ENCODE measurements at places on chromosomes 1 and 21.

DNA sequence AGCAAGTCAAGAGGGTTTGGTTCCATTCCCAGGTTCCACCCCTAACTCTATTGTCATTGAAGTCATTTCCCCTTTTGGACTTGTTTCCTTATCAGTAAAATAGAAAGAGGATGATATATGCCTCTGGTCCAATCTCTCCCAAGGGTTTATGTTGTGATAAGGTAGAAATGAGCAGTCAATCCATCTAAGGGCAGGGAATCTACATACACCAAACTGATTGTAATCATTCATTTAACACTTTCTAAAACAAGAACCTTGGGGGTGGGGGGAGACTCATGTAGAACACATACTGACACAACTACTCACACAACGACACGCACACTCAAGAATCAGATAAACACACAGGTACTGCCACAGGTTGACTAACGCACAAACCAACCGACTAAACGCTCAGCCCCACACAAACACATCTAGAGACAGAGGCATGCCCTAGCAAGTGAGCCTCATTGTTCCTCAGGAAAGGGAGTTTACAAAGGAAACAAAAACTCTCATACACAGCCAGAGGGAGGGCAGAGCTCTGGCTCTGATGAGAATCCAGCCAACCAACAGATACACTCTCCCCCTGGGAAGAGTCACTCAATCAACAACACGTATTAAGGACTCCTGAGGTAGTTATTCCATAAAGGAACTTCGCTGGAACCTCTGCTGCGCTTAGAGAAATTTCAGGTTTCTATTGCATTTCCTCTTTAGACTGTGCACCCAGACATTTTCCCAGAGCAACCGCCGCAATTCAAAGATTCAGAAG is 1.0 kb downstream of the F11R start:
- no peaks in the 10 kb centered on the region for H3K27me3 ChIP-seq
- peak overlapping the region; percentile 50 for H3K4me3 ChIP-seq
- no peaks in the 10 kb centered on the region for H3K36me3 ChIP-seq

- H3K27me3 ChIP-seq, result no peaks in the 10 kb centered on the region
- DNase-seq, result no peak
- no peaks in the 10 kb centered on the region for H3K36me3 ChIP-seq
- H3K27ac ChIP-seq, result no peak overlapping the region
- no peak overlapping the region for H3K4me3 ChIP-seq
Observed at GRCh38 chr1:40848530-40849189, 13.5 kb downstream of the CITED4 start.

- no peak overlapping the region for H3K27ac ChIP-seq
- H3K4me1 ChIP-seq, result no peaks in the 10 kb centered on the region
- no peak overlapping the region for H3K4me3 ChIP-seq
- DNase-seq, result no peak
- no peaks in the 10 kb centered on the region for H3K27me3 ChIP-seq
- H3K36me3 ChIP-seq, result no peaks in the 10 kb centered on the region
Observed at GRCh38 chr1:186214791-186215190, 160.3 kb downstream of the TPR start.

GRCh38 chr1:89911191-89911991 is 83.5 kb upstream of the ZNF326 start:
- H3K27ac ChIP-seq, result no peak overlapping the region
- H3K36me3 ChIP-seq, result no peaks in the 10 kb centered on the region
- no peak overlapping the region for H3K4me3 ChIP-seq
- H3K4me1 ChIP-seq, result peaks cover 16% of the 10 kb centered on the region
- H3K27me3 ChIP-seq, result no peaks in the 10 kb centered on the region
- DNase-seq, result no peak

DNA sequence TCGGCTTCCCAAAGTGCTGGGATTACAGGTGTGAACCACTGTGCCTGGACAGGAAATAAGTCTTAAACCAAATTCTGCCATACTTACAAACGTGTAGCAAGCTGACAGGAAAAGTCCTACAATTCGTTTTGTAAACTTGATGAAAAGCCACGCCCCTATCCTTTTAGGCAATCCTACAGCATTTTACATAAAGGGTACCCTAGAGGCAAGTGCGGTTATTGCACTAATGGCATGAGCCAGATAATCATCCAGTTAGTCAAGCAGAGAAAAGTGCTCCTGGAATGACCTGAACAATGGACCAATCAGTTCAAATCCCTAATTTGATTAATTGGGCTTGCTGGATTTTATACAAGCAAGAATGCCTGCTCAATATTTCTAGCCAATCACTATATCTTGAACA is 338.2 kb downstream of the KIF26B start:
- no peaks in the 10 kb centered on the region for H3K36me3 ChIP-seq
- H3K4me3 ChIP-seq, result no peak overlapping the region

DNA sequence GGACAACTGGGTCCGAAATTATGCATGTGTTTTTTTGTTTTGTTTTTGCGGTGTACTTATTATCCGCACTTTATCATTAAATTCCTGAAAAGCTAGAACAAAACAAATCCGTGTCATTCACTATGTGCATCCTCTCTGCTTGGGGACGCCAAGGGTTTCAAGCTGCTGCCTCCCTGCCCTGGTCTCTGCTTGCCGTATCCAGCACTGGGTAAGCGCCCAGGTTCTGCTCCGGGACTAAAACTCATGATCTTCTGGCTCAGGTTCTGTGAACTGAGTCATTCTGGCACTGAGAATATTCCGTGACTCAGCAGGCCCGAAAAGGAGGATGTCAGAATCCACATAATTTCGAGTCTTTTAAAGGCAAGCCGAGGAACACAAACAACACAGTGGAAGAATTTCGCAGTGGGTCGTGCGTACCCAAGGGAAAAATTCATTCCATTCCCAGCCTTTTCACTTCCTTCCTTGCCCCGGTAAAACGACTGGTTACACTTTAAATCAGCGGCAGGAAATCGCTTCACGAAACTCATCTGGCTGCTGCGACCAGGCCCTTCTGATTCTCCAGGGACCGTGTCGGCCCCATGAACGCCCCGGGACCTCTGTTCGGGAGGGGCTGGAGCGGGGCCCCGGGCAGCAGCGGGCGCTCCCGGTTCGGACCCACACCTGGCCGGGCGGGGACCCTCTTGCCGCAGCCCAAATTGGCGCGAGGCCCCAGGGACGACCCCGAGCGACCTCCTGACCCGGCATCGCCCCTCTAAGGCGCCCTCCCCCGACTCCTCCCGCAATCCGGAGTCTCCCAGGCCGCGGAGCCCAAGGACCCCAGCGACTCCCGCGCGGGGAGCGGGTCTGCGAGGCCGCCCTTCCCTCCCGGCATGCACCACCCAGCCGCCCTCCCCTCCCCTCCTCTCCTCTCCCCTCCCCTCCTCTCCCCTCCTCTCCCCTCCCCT is 746 bp upstream of the LAMC1 start:
- H3K27me3 ChIP-seq, result peaks cover 30% of the 10 kb centered on the region
- no peaks in the 10 kb centered on the region for H3K36me3 ChIP-seq
- no peak overlapping the region for H3K27ac ChIP-seq

DNA sequence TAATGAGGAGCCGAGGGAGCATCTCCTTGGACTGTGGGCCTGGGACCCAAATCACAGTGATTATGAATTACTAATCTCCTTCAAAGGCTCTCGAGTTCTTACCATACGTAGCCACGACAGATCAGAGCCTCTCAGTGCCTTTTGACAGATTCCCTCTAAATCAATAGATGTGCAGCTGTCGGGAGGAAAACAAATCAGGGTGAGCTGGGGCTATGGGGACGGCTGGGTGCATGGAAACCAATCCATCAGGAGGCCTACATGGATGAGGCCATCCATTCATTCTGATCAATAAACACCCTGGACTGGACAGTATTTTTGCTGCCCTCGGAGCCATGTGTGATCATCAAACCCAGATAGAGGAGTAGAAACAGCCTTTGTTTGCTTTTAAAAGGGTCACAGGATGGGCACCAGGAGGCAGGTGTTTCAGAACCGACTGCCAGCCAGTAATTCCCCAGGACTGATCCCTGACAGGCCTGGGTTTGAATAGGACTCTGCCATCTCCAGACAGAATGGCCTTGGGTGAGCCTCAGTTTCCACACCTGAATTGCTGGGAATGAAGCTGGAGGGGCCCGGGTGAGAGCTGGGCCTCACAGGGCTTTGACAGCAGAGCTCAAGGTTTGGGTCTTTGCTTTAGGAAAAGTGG is 532.8 kb downstream of the MATN1 start:
- H3K27ac ChIP-seq, result peak overlapping the region; percentile 24
- no peaks in the 10 kb centered on the region for H3K36me3 ChIP-seq
- no peak for DNase-seq

DNA sequence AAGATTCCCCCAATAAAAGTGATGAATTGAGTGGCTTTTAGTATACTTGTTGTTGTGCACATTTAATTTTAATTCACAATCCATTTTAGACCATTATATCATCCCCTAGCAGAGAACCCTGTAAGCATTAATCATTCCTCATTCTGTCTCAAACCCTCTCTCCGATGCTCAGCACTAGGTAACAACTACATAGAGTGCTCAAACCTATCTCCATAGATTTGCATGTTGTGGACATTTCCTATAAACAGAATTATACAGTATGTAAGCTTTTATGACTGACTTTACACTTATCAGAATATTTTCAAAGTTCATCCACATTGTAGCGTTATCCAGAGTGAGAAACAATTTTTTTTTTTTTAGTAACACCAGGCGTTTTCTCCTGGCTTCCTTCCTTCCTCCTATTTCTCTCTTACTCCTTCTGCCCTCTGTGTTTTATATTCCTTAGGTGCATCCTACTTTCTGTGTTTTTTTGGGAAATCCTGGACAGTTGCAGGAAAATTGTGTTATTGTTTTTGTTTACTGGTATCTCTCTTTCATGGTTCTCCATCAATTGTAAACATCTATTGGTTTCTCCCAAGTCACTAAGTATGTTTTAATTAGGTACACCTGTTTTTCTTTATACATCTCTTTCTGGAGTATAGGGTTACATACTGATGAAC is 1528.0 kb upstream of the TPTE start:
- H3K36me3 ChIP-seq, result no peaks in the 10 kb centered on the region
- no peak overlapping the region for H3K27ac ChIP-seq
- no peaks in the 10 kb centered on the region for H3K4me1 ChIP-seq

DNA sequence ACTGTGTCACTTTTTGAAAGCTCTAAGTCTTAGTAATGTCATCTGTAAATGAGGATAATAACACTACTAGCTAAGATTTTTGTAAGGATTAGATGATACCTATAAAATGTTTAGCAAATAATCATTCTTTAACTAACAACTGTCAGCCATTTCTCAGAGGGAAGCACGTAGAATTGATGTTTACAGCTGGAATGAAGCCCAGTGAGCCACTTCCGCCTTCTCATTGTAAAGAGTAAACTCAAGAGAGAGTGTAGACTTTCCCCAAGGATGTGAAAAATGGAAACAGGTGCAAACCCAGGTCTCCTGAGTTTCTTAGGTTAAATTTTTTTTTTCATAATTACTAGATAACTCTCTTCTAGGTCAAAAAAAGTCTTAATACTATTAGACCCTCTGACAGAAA is 4.9 kb downstream of the GREM2 start:
- no peak for DNase-seq
- H3K27me3 ChIP-seq, result no peaks in the 10 kb centered on the region
- no peak overlapping the region for H3K27ac ChIP-seq
- no peak overlapping the region for H3K4me3 ChIP-seq
- H3K4me1 ChIP-seq, result peaks cover 24% of the 10 kb centered on the region

GRCh38 chr1:47931395-47931794 is 65.8 kb downstream of the TRABD2B start:
- no peaks in the 10 kb centered on the region for H3K36me3 ChIP-seq
- no peaks in the 10 kb centered on the region for H3K4me1 ChIP-seq
- H3K27me3 ChIP-seq, result no peaks in the 10 kb centered on the region
- no peak overlapping the region for H3K27ac ChIP-seq
- no peak overlapping the region for H3K4me3 ChIP-seq

- no peak overlapping the region for H3K4me3 ChIP-seq
- peak; percentile 39 for DNase-seq
- peaks cover 14% of the 10 kb centered on the region for H3K4me1 ChIP-seq
- H3K36me3 ChIP-seq, result no peaks in the 10 kb centered on the region
- peak overlapping the region; percentile 26 for H3K27ac ChIP-seq
Observed at GRCh38 chr1:59146651-59147358, 150.1 kb upstream of the FGGY start.

- peaks cover 7% of the 10 kb centered on the region for H3K36me3 ChIP-seq
- H3K27me3 ChIP-seq, result no peaks in the 10 kb centered on the region
- no peak for DNase-seq
- peak overlapping the region; percentile 58 for H3K4me3 ChIP-seq
Observed at GRCh38 chr1:150148837-150149270, 862 bp upstream of the PLEKHO1 start.

DNA sequence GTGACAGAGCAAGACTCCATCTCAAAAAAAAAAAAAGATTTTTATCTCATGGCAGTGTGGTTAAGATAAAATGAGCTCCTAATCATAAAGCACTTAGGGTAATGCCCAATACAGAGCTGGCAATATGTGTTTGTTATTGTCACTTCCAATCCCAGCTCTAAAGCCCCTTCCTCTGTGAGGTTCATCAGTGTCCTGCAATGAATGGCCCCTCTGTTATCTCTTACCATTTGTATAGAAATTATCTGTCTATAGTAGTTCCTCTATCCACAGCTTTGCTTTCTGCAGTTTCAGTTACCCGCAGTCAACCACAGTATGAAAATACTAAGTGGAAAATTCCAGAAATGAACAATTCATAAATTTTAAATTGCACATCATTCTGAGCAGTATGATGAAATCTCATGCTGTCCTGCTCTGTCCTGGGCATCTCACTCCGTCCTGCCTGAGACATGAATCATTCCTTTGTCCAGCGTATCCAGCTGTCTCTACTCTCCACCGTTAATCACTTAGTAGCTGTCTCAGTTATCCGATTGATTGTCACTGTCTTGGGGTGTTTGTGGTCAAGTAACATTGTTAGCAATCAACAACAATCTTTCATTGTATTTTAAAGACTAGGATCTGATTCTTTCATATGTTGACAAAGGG is 50.2 kb upstream of the DNAH14 start:
- no peak overlapping the region for H3K27ac ChIP-seq
- H3K36me3 ChIP-seq, result no peaks in the 10 kb centered on the region
- no peaks in the 10 kb centered on the region for H3K4me1 ChIP-seq
- DNase-seq, result no peak
- no peaks in the 10 kb centered on the region for H3K27me3 ChIP-seq

DNA sequence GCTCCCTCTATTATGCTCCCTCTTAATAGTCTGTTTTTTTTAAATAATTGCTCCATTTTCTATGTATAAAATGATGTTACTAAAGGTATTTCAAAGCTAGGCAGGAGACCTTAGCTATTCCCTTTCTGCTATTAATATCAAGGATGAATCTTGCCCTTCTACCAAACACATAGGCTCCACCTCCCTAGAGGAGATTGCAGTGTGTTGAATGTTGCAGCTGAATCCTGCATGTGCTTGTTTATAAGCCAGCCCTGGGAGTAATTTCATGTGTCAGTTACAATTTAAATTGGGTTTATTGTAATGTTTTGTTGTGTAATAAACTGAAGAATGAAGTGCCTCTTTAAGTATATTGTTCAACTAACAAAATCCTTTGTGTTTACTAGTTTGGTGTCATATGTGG is 66.0 kb downstream of the TMEM200B start:
- H3K27me3 ChIP-seq, result no peaks in the 10 kb centered on the region
- H3K36me3 ChIP-seq, result peaks cover 21% of the 10 kb centered on the region
- H3K27ac ChIP-seq, result no peak overlapping the region

All from CD4-positive, alpha-beta memory T cell (primary cell).